ENCODE measurements at places on chromosomes 4 and X.

DNA sequence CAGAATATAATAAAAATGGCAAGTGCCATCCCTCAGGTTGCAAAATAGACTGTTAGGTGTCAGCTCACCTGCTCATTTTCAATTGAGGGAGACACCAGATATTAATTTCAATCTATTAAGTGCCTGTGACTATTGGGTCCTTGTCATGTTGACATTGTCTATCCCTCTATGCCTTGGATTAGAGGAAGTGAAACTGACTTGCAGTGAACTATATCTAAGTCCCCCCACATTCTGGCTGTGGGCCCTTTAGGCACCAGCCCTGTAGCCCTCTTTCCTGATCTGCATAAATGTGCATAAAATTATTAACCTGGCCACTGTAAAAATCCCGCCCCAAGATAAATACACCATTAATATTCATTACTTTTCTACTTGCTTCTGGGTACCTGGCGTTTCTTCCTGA, 293.0 kb upstream of the CLNK start:
- no peak for DNase-seq

- no peak for DNase-seq
These were observed 608.6 kb downstream of the KLHL13 start for GRCh38 chrX:117508021-117508420.

DNA sequence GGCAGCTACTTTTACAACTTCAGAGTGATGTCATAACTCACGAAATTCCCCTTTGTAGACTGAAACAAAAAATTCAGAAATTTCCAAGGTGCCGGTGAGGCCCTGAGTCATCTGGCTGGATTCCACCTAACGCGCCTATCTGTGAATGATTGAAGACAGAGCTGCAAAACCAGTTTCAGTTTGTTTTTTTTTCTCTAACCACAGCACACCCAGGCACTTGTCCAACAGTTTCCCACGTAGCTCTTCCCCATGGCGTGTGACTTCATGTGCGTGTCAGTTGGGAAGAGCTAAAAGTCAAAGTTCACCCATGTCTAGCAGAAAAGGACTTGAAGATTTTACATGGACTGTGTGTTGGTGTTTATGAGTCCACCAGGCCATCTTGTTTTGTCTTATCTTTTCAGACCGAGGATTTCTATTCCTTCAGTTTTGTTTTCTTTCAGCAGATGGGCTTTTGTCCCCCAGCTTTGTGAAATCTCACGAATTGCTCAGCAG, 16.4 kb downstream of the TCEANC start:
- DNase-seq: peak; percentile 56

DNA sequence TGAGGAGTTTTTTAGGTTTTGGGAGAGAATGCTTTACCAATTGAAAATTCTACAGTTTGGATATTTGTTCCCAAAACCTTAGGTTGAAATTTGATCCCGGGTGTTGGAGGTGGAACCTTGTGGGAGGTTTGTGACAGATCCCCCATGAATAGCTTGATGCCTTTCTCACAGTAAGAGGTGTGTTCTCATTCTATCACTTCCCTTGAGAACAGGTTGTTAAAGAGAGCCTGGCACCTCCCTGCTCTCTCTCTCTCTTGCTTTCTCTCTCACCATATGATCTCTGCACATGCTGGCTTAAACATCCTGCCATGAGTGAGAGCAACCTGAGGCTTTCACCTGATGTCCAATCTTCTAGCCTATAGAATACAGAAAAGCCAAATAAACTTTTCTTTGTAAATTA, 1475.5 kb upstream of the AGA start:
- DNase-seq: no peak

DNA sequence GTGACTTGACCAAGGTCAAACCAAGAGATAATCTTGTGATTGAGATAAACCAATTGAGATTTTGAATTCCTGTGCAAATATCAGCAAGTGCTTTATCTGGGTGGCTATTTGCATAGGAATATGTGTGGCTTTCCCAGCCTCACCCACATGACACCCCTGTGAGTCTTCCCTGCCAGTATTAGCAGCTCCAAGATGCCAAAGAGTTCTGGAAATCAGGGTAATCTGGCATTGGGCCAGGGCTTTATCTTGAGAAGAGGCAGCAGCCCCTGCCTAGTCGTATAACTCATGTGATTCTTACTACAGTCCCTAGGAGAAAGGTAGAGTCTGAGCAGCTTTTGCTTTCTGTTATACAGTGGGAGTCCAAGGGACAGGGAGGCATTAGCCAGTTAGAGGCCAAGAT, 87.7 kb downstream of the RLIM start:
- no peak for DNase-seq

GRCh38 chrX:111506826-111507225, 4.6 kb upstream of the SERTM2 start:
- no peak for DNase-seq

GRCh38 chr4:58760100-58760499, 1649.9 kb upstream of the IGFBP7 start:
- no peak for DNase-seq

DNA sequence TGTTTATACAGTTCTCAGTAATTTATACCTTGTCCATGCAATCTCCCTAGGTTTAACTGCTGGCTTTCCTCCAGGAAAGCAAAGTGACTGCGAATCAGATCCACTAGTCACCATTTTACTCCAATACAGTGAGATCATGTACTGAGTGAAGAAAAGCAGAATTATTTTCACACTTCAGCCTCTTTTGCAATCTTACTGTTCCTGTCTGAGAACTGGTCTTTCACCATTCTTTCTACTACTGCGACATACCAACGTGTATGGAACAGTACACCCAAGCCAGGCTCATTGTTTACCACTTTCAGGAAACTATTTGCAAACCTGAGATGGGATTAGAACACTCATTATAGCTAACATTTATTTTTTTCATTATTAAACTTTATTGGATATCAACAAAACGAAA, 8.0 kb upstream of the MSL3 start:
- no peak for DNase-seq

- DNase-seq: no peak
These were observed 1.9 kb downstream of the MYL5 start for GRCh38 chr4:675980-676870.

DNA sequence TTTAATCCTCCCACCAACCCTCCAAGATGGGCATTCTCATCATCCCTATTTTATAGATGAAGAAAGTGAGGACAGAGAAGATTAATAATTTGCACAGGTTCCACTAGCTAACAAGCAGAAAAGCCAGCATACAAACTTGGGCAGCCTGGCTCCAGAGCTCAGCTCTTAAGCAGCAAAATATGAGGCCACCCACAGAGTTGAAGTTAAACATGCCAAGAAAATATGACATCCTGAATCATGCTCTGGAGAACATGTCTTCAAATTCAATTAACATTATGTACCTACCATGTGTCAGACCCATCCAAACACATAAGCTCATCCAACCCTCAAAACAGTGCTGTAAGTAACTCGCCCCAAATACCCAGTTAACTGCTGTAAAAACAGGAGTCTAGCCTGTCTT, 33.9 kb downstream of the USP46 start:
- no peak for DNase-seq

- no peak for DNase-seq
These were observed 590.3 kb downstream of the PACRGL start for GRCh38 chr4:21290562-21290961.

- no peak for DNase-seq
These were observed 763.6 kb upstream of the AGA start for GRCh38 chr4:178205826-178206225.

- DNase-seq: no peak
These were observed 27.7 kb downstream of the UTP14A start for GRCh38 chrX:129933700-129934099.

DNA sequence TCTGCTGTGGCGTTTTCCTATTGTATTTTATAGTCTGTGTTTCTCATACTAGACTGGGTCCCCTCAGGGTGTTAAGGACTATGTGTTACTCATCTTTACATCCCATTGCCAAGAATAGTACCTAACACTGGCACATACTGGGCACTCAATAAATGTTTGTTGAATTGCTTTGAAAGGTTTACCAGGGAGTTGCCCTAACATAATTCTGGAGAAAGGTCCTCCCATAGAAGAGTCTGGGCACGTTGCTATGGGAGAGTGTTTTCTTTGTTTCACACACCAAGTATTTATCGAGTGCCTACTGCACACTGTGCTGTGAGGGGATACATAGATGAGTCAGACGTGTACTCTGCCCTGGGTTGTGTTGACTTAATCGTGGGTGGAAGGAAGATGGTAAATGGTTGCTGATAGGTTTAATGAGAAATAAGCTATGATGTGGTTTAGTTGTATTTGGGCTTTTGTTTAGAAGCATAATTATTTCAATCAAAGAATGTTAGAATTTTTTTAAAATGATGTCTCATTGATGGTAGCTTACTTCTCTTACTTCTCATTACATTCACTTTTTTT, 42.9 kb downstream of the AFF1 start:
- DNase-seq: no peak

GRCh38 chr4:4995103-4995907, 24.0 kb downstream of the CYTL1 start:
- DNase-seq: peak; percentile 70

DNA sequence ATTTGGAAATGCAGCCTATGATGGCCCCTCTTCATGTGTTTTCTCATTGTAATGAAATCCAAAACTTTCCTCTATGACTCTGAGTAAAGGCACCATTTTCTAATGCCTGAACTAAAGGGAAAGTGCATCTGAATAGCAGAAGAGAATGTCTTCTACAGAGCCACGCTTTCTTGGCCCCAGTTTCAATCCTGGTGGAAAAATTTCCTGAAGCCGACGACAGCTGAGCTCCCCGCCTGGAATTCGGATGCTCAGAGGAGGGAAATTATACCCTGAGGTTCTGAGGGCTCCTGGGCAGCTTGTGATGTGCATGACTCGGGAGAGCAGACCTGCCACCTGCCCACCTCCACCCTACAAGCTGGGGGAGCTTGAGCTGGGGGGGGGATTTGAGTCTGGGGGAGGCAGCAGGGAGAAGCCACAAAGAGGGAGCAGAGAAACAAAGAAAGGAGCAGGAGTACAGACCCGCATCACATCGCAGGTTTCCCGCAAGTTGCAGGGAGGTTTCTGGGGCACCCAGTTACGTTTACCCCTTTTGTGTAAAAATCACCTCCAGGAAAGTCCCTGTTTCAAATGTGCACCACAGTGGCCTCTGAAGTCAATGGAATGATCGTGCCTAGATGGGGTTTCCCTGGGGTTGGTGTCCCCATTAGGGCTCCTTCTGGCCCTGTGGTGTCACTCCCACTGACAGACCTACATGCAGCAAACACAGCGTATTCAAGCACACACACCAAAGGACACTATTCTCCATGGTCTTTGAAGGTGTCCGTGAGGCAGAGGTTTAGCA, 145.6 kb upstream of the RBPJ start:
- DNase-seq: no peak

DNA sequence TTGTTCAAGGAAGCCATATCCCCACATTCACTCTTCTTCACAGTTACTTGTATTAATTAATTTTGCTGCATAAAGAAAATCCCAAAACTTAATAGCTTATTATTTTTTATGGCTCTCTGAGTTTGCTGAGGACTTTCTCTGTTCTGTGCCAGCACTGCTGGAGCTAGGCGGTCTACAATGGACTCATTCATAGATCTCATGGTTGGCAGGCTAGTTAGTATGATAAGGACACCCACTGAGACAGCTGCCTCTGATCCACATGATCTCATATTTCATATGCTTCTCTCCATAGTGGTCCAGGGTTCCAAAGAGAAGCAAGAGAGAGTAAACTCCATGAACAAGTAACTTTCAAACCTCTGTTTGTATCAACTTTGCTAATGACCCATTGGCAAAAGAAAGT, 170.2 kb downstream of the ADGRA3 start:
- no peak for DNase-seq

- no peak for DNase-seq
These were observed 446.7 kb downstream of the EPHA5 start for GRCh38 chr4:65223601-65224000.

DNA sequence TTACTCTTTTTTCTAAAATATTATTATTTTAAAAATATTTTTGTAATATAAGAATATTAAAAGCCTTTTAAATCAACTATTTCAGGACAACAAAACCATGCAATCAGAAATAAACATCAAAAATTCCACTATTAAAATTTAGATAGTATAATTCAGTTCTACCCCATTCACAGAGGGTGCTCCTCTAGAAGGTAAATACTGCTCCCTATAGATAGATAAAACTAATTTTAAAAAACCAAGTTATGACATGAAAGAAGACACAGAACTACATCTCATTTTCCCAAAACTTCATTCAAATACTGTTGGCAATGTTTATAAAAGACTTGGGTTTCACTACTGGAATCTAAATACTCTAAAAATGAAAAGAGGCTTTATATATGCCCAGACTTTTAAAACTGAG, 219.3 kb downstream of the SPOCK3 start:
- no peak for DNase-seq

DNA sequence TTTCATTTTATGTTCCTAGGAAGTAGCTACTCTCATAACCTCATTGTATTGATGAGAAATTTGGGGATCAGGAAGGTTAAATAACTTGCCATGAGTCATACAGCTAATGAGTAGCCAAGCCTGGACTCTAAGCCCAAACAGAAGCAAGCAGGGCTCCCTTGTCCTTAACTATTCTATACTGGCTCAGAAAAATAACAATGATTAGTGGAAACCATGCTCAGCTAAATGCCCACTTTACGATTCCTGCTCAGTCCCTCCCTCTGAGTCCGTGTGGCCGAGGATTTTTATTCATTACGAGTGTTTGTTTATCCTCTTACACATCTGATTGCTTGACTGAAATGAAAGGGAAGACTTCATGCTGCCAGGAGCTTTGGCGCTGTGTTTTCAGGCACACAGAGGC, 100.9 kb downstream of the SLC34A2 start:
- no peak for DNase-seq

- no peak for DNase-seq
These were observed 115.5 kb upstream of the WDR1 start for GRCh38 chr4:10232114-10232513.

DNA sequence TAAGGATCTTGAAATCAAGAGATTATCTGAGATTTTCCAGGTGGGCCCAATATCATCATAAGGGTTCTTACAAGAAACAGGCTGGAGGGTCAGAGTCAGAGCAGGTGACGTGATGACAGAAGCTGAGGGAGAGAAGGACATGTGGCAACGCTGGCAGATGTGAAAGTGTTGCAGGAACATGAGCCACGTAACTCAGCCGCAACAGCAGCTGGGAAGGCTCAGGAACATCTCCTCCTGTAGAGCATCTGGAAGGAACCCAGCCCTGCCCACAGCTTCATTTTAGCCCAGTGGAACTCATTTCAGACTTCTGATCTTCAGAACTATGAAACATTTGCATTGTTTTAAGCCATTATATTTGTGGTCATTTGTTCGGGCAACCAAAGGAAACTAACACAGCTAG, 156.3 kb upstream of the VEGFC start:
- DNase-seq: no peak

DNA sequence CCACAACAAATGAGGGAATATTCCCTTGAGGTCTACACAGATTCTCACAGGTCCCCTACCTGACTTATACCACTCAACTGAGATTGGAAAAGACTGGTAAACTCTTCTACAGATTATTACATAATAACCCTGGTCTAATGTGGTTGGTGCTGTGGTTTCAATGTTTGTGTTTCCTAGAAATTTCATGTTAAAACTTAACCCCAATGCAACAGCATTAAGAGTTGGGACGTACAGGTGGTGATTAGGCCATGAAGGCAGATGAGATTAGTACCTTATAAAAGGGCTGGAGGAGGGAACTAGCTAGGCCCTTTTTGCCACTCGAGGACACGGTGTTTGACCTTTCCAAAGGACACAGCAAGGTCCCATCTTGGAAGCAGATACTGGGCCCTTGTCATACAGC, 84.3 kb upstream of the TAPT1 start:
- no peak for DNase-seq

Measured in heart left ventricle (tissue), 16 donors.